ENCODE measurements at places on chromosomes 13 and 19.

GRCh38 chr13:45047394-45048310 lies 58.3 kb downstream of the GPALPP1 start:
- peak; percentile 63 for DNase-seq

DNA sequence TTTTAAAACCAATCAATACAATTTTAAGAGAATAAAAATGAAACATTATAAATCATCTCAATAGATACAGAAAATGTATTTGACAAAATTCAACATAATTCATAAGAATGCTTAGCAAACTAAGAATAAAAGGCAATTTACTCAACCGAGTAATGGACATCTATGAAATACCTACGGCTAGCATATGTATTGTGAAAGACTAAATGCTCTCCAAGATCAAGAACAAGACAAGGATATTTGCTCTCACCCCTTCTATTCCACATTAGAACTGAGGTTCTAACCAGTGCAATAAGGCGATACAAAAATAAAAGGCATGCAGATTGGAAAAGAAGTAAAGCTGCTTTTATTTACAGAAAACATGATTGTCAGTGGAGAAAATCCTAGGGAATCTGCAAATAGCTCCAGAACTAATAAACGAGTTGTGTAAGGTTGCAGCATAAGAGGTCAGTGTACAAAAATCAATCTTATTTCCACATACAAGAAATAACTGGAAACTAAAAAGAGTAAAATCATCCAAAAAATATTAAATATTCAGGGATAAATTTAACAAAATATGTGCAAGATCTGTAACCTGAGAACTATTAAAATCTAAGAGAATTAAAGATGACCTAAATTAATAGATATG lies 16.4 kb downstream of the KATNAL1 start:
- no peak for DNase-seq

DNA sequence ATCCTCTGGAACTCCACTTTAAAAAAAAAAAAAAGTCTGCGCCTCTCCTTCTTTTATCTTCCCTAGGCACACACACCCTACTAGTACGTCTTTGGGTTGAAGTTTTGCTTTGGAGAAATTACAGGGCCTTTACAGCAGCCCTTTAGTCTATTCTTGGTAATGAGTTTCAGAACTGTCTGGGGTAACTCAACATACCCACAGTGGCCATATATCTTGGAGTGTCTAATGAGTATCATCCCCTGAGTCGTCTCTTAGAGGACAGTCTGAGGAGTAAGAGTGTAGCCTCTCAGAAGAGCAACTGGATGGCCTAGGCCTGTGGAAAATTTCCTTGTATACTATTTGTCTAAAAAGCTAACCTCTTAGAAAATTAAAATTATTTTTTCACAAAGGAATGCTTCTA lies 6.1 kb upstream of the ZNF681 start:
- DNase-seq = no peak

- no peak for DNase-seq
Measured at GRCh38 chr19:18173054-18173571, 500 bp upstream of the IFI30 start.

GRCh38 chr13:22018076-22018835 lies 347.4 kb downstream of the FGF9 start:
- DNase-seq = no peak

- no peak for DNase-seq
Measured at GRCh38 chr19:38135150-38135998, 88.6 kb downstream of the DPF1 start.

GRCh38 chr19:19420570-19421298 lies 15.3 kb downstream of the GATAD2A start:
- DNase-seq = no peak

- DNase-seq = no peak
Measured at GRCh38 chr13:48299591-48299990, 4.0 kb upstream of the RB1 start.

GRCh38 chr13:23087880-23088279 lies 92.9 kb upstream of the SGCG start:
- DNase-seq = no peak

DNA sequence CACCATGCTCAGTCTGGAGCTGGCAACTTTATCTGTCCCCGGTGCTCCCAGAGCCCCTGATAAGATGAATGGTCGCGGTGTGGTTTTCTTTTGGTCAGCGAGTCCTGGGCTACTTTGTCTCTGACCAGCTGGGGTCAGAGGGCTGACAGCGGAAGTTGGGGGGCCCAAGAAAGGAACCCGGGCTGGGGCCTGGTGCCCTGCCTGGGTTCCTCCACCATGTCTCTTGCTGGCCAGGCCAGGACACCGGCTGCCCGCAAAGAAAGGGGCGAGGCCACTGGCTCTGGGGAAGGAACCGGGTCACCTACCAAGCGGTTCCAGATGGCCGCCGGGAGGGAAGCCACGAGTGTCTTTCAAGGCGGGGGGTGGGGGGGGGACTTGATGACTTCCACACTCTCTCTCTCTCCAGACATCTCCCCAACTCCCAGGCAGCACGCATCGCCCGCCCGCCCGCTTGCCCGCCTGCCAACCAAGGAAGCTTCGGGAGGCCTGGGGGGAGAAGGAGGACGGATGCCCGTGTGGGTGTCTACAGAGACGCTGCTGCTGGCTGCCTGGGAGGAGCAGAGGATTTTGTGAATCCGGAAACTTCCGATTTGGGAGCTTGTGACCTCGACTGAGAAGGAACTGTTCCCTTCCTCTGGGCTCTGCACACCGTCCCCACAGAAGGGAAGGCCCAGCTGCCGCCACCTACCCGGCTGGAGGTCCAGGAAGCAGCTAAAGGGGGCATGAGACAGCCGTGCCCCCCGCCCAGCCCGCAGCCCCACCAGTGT lies 1.1 kb downstream of the PIP5K1C start:
- DNase-seq = no peak

- no peak for DNase-seq
Measured at GRCh38 chr13:67130444-67130843, 99.7 kb downstream of the PCDH9 start.

DNA sequence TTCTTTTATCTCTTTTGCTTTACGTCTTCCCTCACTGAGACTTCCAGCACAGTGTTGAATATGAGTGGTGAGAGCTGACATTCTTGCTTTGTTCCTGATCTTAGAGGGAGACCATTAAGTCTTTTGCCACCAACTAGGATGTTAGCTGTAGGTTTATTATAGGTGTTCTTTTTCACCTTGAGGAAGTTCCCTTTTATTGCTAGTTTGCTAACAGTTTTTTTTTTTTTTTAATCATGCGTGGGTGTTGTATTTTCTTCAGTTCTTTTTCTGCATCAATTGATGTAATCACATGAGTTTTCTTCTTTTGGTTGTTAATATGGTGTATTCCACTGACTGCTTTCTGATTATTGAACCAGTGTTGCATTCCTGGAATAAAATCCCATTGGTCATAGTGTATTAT lies 21.1 kb downstream of the AP1M1 start:
- no peak for DNase-seq

DNA sequence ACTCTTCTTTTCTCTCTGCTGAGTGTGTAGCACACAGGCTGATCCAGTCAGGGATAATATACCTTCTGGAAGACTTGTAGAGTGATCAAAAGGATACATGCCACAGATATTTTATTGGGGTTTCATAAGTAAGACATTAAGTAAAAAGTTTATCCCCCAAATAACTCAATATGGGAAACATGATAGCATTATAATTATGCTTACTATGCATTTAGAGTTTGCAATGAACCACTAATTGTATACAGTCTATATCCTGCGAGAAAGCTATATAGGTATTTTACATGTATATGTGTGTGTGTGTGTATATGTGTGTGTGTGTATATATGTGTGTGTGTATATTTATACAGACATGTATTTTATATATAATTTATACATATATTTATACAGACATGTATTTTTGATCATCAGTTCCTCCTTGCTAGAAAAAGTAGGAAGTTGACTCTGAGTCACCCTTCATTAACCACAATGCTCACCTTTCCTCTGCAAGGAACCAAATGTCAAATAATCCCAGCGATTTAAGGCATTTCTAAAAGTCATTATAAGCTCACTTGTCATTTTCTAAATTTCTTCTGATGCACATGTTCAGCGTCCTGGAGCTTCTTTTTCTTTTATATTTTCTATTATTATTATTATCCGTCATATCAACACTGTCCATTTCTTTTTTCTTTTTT lies 312.5 kb upstream of the OBI1 start:
- no peak for DNase-seq

GRCh38 chr13:102369302-102369701 lies 32.5 kb downstream of the FGF14 start:
- DNase-seq = no peak

- no peak for DNase-seq
Measured at GRCh38 chr19:34243876-34244578, 10.3 kb upstream of the GARRE1 start.

DNA sequence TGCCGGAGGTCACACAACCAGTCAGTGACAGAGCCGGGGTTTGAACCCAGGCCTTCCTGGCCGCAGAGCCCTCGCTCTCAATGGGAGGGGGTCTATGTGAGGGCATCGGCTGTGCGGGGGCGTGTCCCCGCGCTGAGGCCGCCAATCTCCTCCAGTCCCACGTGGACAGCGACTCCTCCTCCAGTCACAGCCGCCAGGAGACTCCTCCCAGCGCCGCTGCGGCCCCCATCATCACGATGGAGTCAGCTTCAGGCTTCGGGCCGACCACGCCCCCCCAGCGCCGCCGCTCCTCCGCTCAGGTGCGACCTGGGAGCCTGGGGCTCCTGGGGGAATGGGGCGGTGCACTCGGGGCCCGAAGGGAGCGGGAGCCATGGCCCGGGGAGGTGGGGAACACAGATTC lies 6.0 kb downstream of the SPRED3 start:
- DNase-seq = peak; percentile 64
